ENCODE measurements at places on chromosomes 6 and 20.

GRCh38 chr6:119922814-119923213, 573.3 kb upstream of the MAN1A1 start:
- DNase-seq: no peak

GRCh38 chr6:13159300-13159699, 169.0 kb downstream of the TBC1D7 start:
- DNase-seq: no peak

- no peak for DNase-seq
Measured at GRCh38 chr6:124986164-124986563, 23.9 kb downstream of the RNF217 start.

- DNase-seq: peak; percentile 41
Measured at GRCh38 chr6:39778581-39779255, 13.5 kb upstream of the DAAM2 start.

DNA sequence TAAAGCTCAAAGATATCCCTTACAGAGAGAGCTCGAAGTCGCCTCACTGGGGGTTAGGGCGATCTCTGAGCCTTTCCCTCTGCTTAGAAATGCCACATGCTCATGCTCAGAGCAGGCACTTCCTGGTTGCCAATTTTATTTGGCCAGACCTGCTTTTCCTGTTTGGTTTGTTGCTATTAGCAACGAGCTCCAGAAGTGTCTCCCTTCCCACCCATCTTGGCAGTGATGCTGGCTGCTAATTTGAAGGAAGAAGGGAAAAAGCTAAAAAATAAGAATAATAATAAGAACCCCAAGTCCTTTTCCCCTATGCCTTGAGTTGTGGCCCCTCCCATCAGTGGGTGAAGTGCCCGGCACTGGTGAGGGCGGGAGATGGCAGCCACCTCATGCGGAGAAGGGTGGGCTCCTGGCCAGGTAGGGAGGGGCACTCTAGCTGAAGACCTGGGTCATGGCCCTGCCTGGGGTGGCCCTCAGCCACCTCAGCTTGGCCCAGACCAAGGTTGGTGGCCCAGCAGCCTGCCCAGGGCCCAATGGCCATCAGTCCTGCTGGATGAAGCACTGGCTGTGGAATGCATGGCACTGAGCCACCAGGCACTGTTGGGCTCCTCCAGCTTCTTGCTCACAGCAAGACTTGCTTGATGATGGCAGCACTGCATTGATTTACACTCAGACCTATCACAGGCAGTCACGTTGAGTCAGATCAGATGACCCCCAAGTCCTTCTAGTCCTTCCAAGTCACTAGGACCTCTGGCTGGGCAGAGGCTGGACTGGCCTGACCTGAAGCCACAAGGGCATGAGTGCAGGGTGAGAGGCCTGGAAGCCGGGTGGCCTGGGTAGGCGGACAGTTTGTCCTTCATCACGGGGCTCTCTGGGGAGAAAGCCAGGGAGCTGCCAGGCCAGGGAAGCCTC, 79.0 kb downstream of the SYNJ2 start:
- DNase-seq: peak; percentile 83

DNA sequence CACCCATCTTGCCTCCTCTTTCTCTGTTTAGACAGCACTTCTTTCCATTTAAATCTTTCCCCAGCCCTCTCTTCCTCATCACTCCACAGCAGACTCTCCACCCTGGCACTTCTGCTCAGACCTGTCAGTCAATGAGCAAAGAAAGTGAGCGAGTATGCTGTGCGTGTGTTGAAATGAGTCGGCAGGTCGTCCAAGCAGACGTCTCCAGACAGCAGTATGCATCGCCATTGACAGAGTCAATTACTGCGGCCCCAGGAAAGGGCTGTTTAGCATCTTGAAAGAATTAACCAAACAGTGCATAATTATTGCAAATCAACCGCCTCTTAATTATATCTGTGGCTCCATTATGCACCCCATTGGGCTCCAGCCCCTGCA, 54.8 kb upstream of the KCNG1 start:
- no peak for DNase-seq

GRCh38 chr6:83884523-83884922, 25.0 kb downstream of the CYB5R4 start:
- DNase-seq: peak; percentile 29

DNA sequence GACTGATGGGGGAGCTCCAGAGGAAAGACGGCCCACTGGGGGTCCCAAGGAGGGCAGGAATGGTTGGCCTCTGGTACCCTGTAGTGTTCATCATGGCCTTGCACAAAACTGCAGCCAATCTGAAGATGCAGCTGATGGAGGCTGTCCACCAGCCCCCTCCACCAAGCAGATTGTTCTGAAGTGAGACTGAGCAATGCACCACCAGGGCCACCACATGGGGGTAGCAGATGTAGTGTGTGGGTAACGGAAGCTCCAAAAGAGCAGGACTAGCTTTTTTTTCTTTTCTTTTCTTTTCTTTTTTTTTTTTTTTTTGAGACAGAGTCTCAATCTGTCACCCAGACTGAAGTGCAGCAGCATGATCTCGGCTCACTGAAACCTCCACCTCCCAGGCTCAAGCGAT, 181.0 kb upstream of the MYLIP start:
- DNase-seq: no peak

DNA sequence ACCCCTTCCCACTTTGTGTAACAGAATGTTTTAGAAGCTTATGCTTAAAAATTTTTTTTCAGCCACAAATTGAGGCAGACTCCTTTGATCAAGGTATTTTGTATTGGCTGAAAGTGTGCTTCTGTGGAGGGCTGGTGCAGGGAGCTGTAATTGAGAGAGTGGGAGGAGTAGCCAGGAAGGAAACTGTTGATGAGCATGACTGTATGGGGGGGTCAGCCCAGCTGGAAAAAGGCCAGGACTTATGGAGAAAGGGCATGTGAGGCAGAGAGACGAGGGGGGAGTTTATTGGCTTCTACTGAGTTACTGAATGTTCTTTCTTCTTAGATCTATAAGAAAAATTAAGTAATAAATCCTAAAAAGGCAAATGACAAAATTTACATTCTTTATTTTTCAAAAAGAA, 13.4 kb downstream of the RFPL4B start:
- DNase-seq: no peak

DNA sequence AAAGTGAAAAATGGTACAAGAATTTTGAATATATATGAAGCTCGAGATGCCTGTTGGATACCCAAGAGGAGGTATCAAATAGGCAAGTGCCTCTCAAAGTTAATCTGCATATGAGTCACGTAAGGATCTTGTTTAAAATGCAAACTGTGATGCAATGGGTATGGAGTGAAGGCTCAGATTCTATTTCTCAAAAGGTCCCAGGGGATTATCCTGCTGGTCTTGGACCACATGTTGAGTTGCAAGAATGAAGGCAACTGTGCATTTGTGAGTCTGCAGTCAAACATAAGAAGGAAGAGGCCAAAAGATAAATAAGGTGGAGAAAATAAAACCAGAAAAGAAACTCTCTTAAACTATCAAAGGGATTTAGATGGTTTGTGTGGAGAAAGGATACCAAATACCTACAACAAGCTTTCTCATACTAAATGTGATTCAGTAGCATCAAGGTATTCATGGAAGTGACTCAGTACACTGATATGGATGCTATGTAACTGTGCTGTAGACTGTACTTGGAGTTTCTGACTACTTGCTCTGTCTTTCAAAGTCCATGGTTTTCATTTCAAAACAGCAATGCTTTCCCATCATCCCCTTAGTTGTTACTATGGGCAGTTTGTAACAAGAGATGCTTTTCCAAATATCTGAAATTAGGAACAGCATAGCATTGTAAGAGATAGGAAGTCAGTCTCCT, 106.3 kb downstream of the GFRAL start:
- no peak for DNase-seq
